CD4-positive, alpha-beta memory T cell (primary cell): ENCODE measurements at places on chromosomes 4 and X. TPM values are rescaled to one million over a fixed set of nuclear protein-coding genes. Genes with fewer than 3 reads are reported as not detected.
A peak's percentile ranks its signal among the peaks of the same experiment; 100 is the strongest.

DNA sequence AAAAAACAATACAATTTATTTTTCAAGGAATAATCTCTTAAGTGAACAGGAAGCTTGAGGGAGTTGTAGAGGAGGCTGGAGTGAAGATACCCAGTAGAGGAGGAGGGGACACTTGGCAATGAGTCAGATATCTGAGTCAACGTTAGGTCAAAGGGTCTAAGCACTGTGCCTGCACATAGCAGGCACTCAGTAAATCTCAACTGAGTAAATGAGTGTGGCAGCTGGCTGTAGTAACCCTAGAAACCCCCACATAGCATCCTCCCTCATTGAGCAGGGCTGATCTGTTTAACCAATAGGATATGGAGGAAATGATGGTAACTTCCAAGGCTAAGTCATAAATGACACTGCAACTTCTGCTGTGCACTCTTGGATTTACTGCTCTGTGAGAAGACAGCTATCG lies 186.0 kb upstream of the FAM241A start:
- DNase-seq: no peak

- DNase-seq: no peak
These were observed 13.6 kb upstream of the IGSF1 start for GRCh38 chrX:131302701-131303100.

- no peak for DNase-seq
These were observed 149.5 kb downstream of the GC start for GRCh38 chr4:71634364-71634763.

DNA sequence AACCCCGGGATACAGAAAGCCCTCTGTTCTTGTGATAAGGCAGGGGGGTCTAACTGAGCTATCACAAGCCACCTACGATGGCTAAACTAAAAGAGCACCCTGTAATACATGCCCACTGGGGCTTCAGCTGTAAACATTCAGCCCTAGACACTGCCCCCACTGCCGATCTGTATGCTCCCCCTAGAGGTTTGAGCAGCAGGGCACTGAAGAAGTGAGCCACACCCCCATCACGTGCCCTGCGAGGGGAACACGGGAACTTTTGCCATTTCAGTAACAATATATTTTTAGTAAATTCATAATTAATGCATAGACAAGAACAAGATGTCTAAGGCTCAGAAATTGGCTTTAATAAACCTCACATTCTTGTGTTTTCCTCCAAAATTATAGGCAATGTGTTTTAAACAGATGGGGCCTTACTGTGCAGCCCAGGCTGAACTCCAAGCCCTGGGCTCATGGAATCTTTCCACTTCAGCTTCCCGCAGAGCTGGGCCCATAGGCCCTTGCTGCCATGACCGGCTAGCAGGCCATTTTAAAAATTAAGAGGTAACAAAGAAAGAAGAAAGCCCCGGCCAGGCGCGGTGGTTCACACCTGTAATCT lies 235.3 kb upstream of the SFRP2 start:
- no peak for DNase-seq

GABRE gene
- total RNA-seq: not detected

DNA sequence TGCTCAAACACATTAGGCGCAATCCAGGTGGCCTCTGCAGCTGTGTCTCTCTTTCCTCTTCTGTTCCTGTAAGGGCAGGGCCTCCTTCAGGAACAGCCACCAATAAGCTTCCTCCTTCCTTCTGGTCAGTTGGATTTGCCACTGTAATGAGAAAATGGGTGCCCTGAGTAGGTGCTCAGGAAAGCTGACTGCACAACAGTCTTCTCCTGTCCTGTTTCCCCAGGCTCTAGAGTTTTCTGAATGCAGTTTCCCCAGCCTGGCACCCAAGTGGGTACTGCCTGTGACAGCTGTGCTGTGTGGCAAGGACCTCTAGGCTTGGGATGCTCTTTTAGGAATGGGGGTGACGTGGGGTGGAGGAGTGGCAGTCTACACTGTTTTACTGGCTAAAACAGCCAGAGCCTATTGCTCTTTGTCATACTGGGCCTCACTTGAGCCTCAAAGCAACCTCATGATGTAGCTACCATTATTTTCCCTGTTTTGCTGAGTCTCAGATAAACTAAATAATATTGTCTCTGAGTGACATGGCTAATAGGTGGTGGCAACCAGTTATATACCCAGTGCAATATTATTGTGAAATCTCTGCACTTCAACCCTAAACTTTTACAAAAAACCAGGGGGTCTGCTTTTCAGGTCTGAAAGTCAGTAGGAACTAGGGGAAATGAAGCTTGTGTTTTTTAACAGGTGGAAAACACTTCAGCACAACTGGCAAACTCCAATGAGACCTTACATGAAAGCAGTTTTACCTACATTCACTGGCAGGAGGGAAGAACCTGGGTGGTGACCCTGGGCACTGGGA lies 1.2 kb downstream of the CXCL2 start:
- DNase-seq: no peak

GRCh38 chrX:109709129-109709631 lies 23.9 kb downstream of the ACSL4 start:
- DNase-seq: no peak

DNA sequence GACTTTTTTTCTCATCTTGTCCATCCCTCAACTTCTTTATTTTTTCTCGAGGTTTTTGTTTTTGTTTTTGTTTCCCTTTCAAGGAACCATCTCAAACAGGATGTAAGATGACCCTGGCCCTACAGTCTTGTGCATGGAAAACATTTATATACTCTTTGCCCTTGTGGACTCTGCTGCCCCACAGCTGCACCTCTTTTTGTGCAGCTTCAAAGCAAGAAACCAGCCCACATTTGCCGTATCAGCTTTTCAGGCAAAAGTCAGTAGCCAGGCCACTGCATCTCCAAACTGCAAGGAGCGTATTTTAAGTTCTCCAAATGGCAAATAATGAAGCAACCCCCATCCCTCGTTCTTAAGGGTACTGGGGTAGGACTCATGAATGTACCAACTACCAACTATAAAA lies 756.5 kb downstream of the C4orf33 start:
- DNase-seq: no peak

DNA sequence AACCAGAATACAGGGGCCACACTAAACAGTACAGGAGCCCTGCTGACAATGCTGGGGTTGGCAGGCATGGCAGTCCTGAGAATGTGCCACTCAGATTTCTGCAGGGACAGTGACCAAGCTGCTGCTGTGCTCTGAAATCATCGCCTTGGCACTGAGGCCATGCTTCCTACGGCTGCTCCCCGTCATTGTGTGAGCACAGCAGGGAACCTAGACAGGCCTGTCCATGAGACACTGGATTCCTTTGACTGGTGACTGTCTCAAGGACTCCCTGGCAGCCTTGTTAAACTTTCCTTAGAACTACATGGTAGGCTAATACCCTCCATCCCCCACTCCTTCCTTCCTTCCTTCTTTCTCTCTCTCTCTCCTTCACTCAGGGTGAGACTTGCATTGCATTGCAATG lies 111.4 kb downstream of the LUZP4 start:
- DNase-seq: peak; percentile 4

- no peak for DNase-seq
These were observed 23.8 kb downstream of the NWD2 start for GRCh38 chr4:37268319-37268718.

GRCh38 chr4:175499735-175500352 lies 312.2 kb downstream of the GPM6A start:
- no peak for DNase-seq

- no peak for DNase-seq
These were observed 150.0 kb downstream of the ANAPC10 start for GRCh38 chr4:144948009-144948408.

DNA sequence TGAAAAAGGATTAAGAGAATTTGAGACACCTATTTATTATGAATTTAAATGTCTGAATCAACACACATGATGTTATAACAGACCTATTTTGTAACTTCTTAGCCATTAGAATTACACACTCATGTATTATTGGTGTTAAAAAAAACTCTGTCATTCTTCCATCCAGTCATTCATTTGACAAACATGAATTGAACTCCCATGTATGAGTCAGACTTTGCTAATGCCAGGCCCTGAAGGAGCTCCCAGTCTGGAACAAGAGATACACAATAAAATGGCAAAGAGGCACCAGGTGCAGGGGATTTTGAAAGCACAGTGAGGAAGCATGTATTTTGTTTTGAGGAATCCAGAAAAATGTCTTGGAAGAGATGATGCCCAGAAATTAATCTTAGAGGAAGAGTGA lies 87.7 kb upstream of the EFHC2 start:
- no peak for DNase-seq
